ENCODE measurements at places on chromosomes 12 and 14.

GRCh38 chr12:22332202-22332601 lies 2.3 kb downstream of the ST8SIA1 start:
- DNase-seq = no peak

DNA sequence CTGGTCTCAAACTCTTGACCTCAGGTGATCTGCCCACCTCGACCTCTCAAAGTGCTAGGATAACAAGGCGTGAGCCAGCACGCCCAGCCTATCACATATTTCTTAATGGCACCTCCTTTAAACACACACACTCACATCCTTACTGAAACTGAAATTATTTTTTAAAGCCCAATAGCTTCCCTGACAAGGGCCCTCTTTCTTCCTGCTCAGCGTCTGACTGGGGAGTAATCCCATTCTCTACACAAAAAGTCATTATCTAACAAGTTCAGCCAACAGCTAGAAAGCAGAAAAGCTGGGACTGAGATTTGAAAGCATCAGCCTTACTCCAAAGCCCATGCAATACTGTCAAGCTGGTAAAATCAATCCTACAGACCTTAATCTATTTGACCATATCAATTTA lies 10.0 kb upstream of the AICDA start:
- no peak for DNase-seq

DNA sequence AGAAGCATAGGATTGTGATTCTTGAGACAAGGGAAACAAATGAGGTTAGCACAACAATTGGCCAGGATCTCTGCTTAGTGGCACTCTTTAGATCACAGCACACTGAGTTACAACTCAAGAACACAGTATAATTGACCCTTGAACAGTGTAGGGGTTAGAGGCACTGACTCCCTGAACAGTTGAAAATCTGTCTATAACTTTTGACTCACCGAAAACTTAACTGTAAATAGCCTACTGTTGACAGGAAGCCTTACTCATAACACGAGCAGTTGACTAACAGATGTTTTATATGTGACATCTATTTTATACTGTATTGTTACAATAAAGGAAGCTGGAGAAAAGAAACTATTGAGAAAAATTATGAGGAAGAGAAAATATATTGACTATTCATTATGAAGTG lies 296.1 kb downstream of the RERGL start:
- DNase-seq = no peak

DNA sequence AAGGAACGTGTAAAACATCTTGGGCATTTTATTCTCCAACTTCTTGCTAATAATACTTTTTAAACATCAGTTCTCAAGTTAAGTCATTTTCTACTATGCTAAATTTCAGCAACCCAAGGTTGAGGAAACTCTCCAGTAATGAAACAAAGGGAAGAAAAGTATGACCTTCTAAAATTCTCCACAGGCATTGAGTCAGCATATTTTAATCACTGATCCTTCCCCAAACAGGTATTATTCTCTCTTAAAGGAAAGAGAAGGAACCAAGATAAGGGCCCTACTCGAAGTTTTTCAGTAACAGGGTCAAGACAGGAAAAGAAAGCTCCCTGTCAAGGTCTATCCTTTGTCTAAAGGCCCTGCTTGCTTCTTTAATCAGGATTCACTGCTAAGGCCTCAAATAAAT lies 3.0 kb downstream of the KICS2 start:
- no peak for DNase-seq

- DNase-seq = no peak
Observed at GRCh38 chr14:53195949-53196348, 42.8 kb upstream of the DDHD1 start.

- no peak for DNase-seq
Observed at GRCh38 chr12:118689793-118690192, 291.5 kb upstream of the SRRM4 start.

DNA sequence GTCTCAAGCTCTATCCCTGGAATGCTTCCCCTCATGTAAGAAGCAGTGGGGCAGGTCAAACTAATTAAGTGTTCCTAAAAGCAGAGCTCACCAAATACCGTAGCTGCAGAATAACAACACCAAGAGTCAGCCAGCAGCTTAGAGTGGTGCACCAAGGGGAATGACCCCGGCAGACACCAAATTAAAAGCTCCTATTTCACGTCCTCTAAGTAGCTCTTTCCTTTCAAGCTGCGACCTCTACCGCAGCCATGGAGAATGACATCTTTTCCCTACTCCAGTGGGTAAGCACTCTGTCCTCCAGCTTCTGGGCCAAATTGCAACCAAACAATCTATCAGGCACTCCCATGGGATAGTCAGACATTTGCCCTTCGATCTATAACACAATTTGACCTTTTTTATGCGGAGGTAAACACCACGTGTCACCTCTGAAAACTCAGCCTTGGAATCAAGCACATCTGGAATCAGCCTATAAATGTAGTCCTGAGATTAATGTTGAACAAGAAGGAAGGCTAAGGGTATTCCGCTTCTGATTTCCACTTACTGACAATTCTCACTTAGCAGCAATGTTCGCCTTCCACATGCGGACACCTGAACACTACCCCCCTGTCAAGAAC lies 67.6 kb upstream of the CDKN3 start:
- DNase-seq = peak; percentile 22

GRCh38 chr12:76976777-76977382 lies 88.5 kb downstream of the E2F7 start:
- no peak for DNase-seq

- DNase-seq = peak; percentile 51
Observed at GRCh38 chr12:26119391-26119989, 5.3 kb downstream of the BHLHE41 start.

DNA sequence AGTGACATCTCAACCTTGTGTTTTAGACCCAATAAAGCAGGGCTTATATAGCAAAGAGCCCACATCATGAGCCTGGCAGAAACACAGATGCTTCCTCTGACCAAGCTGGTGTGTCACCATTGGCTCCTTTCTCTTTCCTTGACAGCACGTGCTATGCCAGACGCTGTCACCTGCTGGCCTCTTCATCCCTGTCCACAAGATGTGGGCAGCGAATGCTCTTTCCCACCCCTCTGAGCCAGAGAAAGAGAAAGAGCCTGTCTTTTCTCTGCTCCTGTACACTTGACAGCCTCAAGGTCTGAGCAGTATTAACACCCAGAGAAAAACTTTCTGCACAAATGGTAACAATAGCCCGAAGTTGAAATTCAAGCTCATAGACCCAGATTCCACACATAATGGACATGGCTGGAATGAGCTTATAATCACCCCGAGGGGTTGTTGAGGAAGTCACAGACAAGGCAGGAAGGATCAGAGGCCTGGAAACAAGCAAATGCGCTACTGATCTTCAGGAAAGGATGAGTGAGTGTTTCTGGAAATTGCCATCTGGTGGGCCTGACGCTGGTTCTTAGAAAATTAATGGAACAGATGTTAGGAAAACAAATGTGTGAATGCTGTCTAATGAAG lies 8.9 kb downstream of the TGFB3 start:
- no peak for DNase-seq

DNA sequence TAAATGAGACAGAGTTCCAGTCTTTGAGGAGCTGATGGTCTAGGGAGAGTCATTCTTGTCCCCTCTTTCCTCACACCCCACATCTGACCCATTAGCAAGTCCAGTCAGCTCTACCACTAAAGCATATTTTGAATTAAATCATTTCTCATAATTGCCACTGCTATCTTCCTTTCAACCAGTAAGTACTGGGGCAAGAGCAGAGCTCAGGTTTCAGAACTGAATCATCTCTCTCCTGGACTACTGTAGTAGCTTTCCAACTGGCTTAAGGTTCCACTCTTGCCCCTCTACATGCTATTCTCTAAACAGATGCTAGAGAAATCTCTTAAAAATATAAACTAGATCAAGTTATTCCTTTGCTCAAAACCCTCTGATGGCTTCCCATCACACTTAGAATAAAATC lies 218.3 kb downstream of the TTC6 start:
- no peak for DNase-seq

DNA sequence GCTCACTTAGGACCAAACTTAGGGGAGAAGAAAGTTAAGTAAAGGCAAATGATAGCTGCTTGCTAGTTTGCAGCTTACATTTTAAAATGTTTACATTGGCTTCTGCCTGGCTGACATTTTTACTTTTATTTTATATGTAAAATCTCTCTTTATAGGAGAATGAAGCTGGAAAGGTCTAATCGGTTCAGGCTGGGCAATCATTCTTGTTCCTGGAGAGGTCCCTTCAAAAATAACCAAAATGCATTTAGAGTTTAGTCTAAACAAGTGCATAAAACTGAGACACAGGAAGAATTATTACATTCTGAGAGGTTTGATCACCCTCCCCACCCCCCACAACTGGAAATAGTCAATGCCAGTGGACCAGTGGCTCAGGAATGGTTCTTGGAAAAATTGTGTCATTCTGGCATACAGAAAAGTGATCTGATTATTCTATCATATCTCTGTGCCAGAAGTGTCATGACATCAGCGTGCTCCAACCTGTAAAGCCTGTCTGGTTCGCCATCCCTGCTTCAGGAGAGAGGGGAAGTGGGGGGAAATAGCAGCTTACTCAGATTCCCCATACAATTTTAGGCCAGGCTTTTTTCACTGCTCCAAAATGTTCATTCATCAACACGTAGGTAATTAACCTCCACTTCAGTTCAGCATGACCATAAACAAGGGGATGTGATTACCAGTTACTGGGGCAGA lies 4.2 kb downstream of the PRICKLE1 start:
- DNase-seq = no peak

DNA sequence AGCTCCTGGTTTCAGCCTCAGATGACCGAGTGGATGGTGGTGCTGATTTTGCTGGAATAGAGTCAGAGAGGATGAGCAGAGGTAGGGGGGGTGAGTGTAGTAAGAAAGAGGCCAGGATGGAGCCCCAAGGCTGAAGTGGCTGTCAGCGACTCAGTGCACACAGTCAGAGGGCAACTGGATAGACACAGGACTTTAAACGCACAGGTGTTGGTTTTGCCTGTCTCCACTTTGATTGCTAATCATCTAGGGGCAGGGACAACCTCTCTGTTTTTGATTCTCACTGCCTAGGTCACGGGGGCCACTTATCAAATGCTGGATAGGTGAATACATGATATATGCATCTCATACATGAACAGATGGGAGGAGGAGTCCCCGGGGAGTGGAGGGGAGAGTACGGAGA lies 99.5 kb downstream of the EGLN3 start:
- no peak for DNase-seq

- no peak for DNase-seq
Observed at GRCh38 chr12:32110942-32111341, 4.3 kb downstream of the BICD1 start.

- DNase-seq = peak; percentile 59
Observed at GRCh38 chr14:69648480-69649451, 37.4 kb downstream of the SUSD6 start.

GRCh38 chr12:132518354-132518992 lies 28.5 kb downstream of the FBRSL1 start:
- no peak for DNase-seq

DNA sequence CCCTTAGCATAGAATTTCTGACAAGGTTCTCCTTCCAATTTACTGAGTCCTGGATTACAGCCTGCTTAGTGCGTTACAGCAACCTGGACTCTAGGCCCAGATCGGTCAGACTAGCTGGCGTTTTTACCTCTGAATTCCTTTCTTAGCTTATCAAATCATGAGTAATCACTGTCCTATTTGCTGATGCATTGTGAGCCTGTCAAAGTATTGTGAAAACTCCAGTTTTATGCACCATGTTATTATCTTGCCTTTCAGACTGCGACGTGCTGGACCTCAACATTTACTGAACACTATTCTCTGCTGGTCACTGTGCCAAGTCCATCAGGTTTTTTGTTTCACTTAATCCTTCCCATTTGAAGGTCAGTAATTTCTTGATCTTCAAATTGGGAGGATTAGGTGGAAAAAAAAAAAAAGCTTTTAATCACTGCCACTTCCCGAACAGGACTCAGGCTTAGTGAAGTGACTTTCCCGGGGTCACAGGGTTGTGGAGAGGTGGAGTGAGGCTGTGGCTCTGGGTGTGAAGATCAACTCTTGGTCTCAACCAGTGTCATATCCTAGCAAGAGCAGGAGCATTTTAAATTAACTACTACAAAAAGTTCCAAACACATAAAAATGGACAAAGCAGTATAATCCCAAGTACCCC lies 31.2 kb downstream of the FBXO21 start:
- DNase-seq = no peak

DNA sequence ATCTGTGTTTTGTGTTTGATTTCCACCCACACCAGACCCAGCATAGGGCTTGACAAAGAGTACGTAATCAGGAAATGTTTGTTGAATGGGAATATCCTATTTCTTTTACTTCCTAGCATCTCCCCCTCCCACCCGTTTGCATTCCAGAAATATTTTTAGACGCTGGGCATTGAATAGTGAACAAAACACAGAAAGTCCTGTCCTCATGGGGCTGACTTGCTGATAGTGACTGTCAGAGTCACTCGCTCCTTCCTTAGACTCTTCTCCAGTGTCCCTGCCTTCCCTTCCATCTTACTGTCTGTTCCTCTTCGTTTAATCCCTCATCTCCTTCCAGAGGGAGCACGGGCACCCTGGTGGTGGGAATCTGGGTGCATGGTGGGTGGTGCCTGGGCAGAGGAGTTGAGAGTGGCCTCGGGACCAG lies 53.6 kb downstream of the SLC25A47 start:
- DNase-seq = no peak

DNA sequence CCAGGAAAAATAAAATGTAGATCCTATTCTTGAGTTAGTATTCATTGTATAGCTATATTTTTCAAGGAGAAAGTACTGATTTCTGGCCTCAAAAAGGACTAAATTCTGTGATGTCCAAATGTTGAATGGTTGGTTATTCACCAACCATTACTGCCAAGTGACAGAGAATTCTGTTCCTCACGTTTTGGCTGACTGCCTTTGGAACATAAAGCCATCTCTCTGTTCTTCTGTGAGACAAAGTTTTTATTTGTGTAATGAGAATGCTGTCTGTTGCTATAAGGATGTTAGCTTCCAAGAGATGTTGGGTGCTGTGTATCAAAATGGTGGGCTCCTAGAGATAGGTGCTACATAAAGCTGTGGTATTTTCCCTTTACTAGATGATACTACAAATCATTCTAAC lies 9.3 kb downstream of the ZNF410 start:
- DNase-seq = no peak

DNA sequence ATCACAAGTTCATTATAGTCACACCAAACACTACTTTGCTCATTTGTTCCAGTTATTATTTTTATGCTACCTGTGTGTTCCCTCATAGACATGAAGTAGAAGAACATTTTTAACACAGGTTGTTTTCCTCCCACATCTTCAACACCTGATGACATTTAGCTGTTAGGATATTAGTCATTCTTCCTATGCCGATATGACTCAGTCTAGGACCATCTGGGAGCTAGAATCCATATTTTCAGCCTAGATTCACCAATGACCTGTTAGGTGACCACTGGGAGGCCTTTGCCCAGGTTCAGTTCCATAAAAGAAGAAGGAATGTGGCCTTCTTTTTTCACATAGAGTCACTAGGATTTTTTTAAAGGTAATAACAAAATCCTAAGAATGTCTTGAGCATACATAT lies 222.8 kb downstream of the C12orf42 start:
- no peak for DNase-seq

- peak; percentile 14 for DNase-seq
Observed at GRCh38 chr12:57342207-57342691, 88.6 kb downstream of the R3HDM2 start.
